Stimulated activated CD4-positive, alpha-beta T cell treated with anti-CD3 and anti-CD28 coated beads, Interleukin-1b, Interleukin-23, amount 100 ng/mL, for 1 hour (primary cell): ENCODE measurements at places on chromosomes 3 and 15.

- DNase-seq, result no peak
These were observed 37.7 kb upstream of the FGD5 start for GRCh38 chr3:14780927-14781507.

- no peak for DNase-seq
These were observed 326.1 kb downstream of the ZNF621 start for GRCh38 chr3:40850861-40851260.

GRCh38 chr3:177005718-177006405, 191.4 kb downstream of the TBL1XR1 start:
- DNase-seq, result no peak

DNA sequence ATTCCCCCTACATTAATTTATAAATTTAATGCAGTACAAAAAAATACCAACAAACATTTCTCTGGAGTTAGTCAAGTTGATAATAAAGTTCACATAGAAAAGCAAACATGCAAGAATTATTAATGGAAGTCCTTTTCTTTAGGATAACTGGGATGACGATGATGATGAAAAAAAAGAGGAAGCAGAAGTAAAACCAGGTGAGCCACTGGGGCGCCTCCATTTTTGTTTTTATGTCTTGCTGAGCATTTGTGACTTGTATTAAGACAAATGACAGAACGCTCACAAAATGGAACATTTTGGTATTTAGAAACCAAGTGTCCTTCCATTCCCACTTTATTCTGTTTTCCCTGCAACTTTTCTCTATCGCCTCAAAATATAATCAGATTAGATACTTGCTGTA, 13.8 kb downstream of the EIF3J start:
- DNase-seq, result no peak

GRCh38 chr3:157261000-157261399, 101.1 kb upstream of the CCNL1 start:
- DNase-seq, result no peak

- DNase-seq, result no peak
These were observed 417.1 kb downstream of the TAFA4 start for GRCh38 chr3:68515237-68515636.

DNA sequence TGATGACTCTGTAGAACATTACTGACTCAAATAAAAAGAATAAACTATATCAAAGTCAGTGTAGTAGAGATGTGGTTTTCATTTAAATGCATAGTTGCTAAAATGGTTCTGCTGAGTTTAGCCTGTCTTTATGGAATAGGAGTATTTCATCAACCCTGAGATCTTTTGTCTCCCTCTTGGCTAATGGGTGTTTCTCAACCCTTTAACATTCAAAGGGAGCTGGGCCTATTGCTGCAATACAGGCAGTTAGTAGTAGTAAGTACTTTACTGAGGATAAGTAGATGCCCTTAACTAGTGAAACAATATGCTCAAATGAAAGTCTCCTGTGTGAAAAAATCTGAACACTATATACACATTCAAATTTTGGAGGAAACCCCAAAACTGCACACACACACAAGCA, 184.7 kb upstream of the TTC14 start:
- no peak for DNase-seq

DNA sequence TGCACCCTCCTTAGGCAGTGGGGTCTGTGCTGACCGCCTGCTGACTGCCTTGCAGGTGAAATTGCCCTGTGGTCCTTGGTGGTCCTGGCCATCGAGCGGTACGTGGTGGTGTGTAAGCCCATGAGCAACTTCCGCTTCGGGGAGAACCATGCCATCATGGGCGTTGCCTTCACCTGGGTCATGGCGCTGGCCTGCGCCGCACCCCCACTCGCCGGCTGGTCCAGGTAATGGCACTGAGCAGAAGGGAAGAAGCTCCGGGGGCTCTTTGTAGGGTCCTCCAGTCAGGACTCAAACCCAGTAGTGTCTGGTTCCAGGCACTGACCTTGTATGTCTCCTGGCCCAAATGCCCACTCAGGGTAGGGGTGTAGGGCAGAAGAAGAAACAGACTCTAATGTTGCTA, 2.4 kb downstream of the RHO start:
- DNase-seq, result no peak

GRCh38 chr15:52259503-52259902, 36.1 kb downstream of the MYO5C start:
- DNase-seq, result no peak

- no peak for DNase-seq
These were observed 17.2 kb downstream of the DAPK2 start for GRCh38 chr15:64029110-64029509.

DNA sequence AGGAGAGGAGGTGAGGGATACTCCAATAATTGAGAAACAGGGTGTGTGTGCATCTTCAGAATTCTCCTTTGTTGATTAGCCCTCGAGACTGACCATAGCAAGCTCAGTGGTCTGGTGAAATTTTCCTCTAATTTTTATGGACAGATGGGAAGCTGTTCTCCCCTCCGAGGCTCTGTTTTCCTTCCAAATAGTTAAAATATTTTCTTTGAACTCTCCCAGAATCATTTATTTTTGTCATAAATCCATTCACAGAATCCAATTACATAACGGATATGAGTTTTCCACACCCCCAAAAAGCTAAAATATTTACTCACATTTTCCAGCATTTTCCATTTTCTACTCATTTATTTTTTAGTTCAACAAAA, 36.5 kb downstream of the QTRT2 start:
- DNase-seq, result no peak

GRCh38 chr15:42804739-42805138, 67.8 kb upstream of the CDAN1 start:
- no peak for DNase-seq

GRCh38 chr3:161069511-161070251, 35.5 kb downstream of the B3GALNT1 start:
- DNase-seq, result no peak

DNA sequence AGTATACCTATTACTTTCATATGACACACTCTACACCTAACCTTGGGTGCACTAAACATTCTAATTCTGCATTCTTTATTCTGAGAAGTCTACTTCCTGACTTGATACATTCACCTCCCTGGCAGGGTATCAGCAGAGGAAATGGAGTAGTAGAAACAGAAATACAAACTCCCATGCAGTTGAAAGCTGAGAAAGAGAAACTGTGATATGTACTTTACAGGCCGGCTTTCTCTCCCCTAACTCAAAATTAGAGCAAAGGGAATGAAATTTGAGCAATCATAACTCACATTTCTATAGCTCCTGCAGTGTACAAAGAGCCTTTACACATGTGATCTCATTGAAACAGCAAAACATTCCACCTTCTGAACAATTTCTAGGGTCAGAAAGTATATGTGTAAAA, 135.5 kb upstream of the COL8A1 start:
- no peak for DNase-seq

DNA sequence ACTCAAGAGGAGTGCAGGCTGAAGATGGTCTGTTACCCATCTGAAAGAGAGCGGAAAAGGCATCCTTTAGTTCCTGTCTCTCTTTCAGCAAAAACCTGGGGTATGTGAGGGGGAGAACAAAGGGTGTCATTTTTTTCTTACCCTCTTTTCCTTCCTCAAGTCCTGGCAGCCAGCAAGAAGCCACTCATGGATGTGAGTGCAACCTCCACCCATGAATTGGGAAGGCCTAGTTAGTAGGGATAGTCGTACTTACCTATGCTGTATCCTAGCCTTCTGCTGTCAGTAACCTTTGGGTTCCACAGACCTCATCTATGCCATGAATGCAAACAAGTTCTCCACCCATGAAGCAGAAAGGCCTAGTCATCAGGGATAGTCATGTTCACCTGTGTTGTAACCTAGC, 472.8 kb downstream of the ZIC1 start:
- no peak for DNase-seq

GRCh38 chr3:15635121-15635661, 33.6 kb downstream of the BTD start:
- DNase-seq, result no peak

- no peak for DNase-seq
These were observed 409.0 kb downstream of the TUSC7 start for GRCh38 chr3:117118604-117119003.

DNA sequence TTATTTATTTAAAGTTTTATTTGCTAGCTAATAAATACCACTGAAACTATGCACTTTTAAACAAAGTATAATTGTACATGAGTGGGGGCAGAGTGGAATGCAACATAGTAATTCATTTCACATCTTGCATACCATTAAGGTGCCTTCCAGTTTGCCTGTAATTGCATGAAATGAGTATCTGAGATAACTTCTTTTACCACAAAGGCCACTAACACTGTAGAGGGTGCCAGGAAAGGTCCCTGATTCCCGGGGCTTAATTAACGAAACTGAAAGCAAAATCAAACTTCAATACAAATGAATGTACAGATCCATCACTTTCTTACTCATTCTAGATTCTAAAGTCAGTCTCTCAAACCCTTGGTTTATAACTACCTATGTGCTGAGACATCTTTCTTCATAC, 2.1 kb downstream of the CD47 start:
- no peak for DNase-seq

DNA sequence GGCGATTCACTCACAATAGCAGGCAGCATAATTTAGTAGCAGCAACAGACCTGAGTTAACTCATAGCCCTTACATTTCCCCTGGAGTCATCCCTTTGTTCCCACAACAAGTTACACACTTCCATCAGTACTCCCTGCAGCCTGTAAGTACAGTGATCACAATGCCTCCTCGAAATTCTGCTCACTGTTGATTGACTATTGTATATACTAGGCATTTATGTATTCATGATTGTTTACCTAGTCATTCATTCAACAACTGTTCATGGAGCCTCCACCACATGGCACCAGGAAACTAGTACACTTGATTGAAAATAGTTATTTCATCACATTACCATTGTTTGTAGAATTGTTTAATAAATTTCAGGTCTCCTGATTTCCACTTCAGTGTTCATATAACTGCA, 71.4 kb upstream of the P3H2 start:
- DNase-seq, result no peak

GRCh38 chr15:23647421-23648370, at the start of gene MAGEL2:
Gene MAGEL2, minus strand, starts transcription at chr15:23647867. Its CDS starts 125 bp downstream, at chr15:23647742.
- DNase-seq, result no peak

GRCh38 chr15:78045189-78045588, 32.3 kb downstream of the TBC1D2B start:
- DNase-seq, result no peak

DNA sequence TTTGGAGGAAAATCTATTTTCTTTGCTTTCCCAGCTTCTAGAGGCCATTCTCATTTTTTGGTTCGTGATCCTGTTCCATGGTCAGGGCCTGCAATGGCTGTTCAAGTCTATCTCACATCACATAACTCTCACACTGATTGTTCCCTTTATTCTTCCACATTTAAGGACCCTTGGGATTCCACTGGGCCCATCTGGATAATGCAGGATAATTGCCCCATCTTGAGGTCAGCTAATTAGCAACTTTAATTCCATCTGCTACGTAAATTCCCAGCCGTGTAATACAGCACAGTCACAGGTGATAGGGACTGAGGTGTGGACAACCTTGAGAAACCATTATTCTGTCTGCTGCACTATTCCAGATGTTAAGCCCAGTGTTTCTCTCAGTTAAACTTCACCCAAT, 311.6 kb upstream of the CNTN4 start:
- no peak for DNase-seq

GRCh38 chr15:72180761-72181324, 16.7 kb downstream of the GRAMD2A start:
- no peak for DNase-seq

DNA sequence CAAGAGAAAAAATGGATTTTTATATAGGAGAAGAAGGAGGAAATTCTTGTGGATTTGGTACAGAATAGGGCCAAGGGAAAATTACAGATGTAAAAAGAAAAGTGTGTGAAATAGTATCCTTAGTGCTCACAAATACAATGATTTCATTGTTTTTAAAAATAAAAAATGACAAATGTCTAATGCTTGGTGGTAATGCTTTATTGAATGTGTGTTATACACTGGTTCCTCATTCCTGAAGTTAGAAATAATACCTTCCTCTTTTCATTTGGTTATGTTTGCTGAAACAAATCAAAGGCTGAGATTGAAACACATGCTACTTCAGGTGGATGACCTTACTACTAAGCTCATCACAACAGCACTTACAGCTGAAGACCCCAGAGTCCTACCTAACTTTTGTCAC, 37.7 kb upstream of the CCR2 start:
- no peak for DNase-seq

- DNase-seq, result no peak
These were observed 24.1 kb downstream of the PIGB start for GRCh38 chr15:55343168-55343567.

- no peak for DNase-seq
These were observed 2.5 kb downstream of the FEM1B start for GRCh38 chr15:68279779-68280753.

DNA sequence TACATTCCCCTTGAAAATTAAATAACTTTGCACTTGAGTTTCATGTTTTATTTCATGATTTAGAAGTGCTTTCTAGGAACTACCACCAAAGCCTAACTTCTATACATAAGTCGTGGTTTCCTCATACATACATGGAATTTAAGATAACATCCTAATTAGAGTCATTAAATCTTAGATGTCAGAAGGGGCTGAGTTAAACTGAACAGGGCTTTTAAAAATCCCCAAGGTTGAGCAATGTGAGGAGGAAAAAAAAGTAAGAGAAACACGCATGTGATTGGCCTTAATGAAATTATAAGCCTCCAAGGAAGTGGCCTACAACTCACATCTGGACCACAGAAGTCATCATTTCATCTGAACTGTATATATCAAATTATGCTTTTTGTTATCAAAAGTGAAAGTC, 303.1 kb upstream of the SEMA6D start:
- no peak for DNase-seq

- no peak for DNase-seq
These were observed 191.4 kb upstream of the LRTM1 start for GRCh38 chr3:55119268-55119667.

DNA sequence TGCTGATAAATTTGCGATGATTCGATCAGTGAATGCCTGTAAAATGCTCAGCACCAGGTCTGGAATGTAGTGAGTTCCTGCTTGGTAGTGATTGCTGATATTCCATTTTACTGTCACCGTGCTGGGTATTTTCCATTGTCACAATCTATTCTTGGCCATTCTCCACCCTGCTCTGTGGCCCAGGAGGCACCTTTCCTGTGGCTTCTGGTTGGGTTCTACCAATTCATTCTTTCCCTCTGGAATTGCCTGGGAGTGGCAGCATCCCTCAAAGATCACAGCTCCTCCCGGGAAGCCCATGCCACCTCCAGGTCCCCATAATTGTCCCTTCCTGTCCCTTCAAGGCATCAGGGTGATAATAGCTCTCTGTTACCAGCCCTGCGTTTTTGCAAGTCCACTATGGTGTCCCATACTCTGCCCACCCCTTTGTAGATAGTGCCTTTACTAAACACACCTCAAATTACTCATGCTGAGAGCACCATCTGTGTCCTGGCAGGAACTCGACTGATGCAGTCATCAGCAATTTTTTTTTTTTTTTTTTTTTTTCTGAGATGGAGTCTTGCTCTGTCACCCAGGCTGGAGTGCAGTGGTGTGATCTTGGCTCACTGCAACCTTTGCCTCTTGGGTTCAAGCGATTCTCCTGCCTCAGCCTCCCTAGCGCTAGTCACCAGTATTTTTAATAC, 177.8 kb upstream of the PROK2 start:
- no peak for DNase-seq
